ENCODE measurements at places on chromosomes 7 and 10.

- H3K4me3 ChIP-seq, result no peak overlapping the region
- no peak for DNase-seq
- H3K36me3 ChIP-seq, result no peaks in the 10 kb centered on the region
- no peaks in the 10 kb centered on the region for H3K27me3 ChIP-seq
- no peaks in the 10 kb centered on the region for H3K4me1 ChIP-seq
- H3K27ac ChIP-seq, result no peak overlapping the region
These were observed 47.7 kb downstream of the CCDC71L start for GRCh38 chr7:106613279-106613678.

GRCh38 chr10:77836299-77836820 is 90.2 kb downstream of the DLG5 start:
- peak overlapping the region; percentile 82 for H3K27ac ChIP-seq
- no peaks in the 10 kb centered on the region for H3K27me3 ChIP-seq
- H3K36me3 ChIP-seq, result no peaks in the 10 kb centered on the region
- H3K4me1 ChIP-seq, result peaks cover 46% of the 10 kb centered on the region

DNA sequence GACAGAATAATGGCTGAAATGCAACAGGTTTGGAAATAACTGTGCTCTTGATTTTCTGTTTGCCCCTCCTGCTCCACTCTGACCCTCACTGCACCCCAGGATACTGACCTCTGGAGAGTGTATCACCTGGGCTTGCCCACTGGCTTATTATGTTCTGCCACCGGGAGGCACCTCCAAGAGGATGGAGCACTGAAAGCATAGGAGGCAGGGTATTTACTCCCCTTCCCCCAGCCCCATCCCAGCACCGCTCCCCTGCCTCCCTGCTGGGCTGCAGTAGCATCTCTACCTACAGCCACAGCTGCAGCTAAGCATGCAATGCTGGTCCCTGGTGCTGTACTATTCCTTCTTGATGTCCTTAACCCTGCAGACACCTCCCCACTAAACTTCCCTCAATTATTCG is 26.4 kb downstream of the RAB11FIP2 start:
- H3K36me3 ChIP-seq, result no peaks in the 10 kb centered on the region
- no peak for DNase-seq

DNA sequence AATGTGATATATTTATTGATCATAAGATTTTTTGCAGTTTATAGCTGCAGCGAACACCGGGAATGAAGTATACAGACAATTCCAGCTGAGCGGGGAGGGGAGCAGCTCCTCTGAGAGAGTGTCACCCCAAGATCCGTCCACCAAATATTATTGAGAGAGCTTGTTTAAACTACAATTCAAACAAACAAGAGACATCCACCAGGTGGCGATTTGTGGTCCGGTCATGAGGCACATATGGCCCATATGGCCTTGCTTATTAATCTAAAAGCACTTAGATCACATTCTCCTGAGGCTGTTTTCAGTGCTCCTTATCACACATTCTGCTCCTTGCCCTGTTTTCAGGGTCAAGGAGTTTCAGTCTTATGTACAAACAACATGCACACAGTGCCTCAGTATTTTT is 83.1 kb downstream of the THSD7A start:
- no peak overlapping the region for H3K4me3 ChIP-seq
- no peak overlapping the region for H3K27ac ChIP-seq
- no peaks in the 10 kb centered on the region for H3K36me3 ChIP-seq
- DNase-seq, result no peak
- no peaks in the 10 kb centered on the region for H3K4me1 ChIP-seq
- no peaks in the 10 kb centered on the region for H3K27me3 ChIP-seq

DNA sequence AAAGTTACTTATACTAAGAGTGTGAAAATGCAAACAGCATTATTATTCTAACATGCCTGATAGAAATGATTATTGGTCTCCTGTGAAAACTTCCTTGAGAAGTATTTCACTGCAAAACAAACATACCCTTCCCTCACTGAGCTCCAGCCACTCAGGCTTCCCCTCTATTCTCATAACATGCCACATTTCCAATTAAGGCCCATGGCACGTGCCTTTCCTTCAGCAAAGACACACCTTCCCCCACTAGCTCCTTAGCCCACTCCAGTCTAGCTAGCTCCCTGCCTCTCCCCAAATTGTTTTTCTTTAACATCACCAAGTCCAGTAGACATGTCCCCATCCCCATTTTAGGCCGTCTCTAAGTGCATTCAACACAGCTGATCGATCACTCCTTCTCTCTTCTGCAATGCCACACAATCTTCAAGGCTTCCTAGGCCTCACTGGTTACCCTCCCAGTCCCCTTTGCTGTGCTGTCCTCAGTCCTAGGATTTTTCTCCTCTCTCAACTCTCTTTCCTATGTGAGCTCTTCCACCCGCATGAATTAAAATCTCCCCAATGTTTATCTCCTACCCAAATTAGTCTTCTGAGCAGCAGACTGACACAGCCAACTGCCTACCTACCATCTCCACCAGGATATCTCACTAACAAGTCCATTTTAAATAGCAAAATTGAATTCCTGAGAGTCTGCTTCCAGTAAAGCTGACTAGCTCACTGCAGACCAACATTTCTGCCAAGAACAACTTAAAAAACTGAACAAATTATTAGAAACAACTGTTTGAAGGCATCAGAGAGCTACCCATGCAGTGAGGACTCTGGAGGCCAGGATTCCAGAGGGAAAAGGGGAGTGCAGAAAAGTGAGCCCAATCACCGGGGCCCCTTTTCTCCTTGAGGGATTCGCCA is 11.9 kb downstream of the CYTH3 start:
- no peak overlapping the region for H3K27ac ChIP-seq
- no peak overlapping the region for H3K4me3 ChIP-seq
- no peaks in the 10 kb centered on the region for H3K27me3 ChIP-seq
